Urinary bladder (tissue), 4 donors: ENCODE measurements at places on chromosomes 13 and 19. TPM values are rescaled to one million over a fixed set of nuclear protein-coding genes. Genes with fewer than 3 reads are reported as not detected.

DNA sequence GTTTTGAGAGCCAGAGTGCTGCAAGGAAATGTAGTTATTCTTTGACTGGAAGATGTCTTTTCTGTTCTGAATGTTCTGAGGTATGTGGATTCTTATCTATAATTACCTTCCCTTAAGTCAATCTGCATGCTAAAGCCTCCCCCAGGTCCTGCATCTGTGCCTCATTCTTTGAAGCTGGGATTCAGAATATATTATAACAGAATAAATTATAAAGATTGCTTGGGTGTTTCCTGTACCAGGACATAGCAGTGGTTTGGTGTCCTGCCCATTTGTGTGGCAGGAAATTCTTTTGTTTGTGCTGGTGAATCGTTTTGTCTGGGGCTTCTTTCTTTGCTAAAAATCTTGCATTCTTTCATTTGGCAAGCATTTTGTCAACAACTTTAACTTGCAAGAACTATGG lies 60.2 kb downstream of the ITGBL1 start:
- DNase-seq: no peak

- no peak for DNase-seq
Measured at GRCh38 chr19:3979289-3979673, 6.0 kb downstream of the EEF2 start.

- no peak for DNase-seq
Measured at GRCh38 chr19:48452289-48453190, 2.8 kb upstream of the KCNJ14 start.

DNA sequence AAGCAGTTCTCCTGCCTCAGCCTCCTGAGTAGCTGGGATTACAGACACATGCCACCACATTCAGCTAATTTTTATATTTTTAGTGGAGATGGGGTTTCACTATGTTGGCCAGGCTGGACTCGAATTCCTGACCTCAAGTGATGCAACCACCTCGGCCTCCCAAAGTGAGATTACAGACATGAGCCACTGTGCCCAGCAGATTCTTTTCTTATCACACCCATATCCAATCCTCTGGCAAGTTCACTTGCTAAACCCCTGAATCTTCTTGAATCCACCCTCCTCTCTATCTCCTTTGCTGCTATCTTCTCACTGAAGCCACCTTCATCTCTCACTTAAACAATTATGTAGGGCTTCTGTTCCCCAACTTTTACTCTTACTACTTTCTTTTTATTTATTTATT lies 17.5 kb downstream of the TMEM143 start:
- no peak for DNase-seq

GRCh38 chr19:52237771-52238400 lies 31.5 kb upstream of the ZNF766 start:
- DNase-seq: peak; percentile 47

DNA sequence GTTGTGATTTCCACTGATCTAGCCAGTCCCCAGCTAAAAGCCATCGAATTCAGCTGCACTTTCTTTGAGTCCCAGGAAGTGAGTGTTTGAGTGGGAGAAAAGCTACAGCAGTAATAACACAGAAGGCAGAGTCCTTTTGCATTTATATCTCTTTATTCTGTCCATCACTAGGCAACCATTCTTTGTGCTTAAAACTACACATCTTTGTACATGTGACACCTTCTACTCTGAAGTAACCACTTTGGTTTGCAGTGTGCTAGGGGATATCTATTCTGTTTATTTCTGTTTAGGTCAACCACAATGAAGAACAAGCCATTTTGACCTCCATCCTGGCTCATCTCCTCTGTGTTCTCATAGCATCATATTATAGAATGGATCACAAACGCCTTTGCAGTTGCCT lies 226.0 kb upstream of the SERP2 start:
- no peak for DNase-seq

GRCh38 chr19:57947088-57947418 lies 453 bp downstream of the ZNF256 start:
- no peak for DNase-seq

GRCh38 chr13:27774169-27774568 lies 18.1 kb upstream of the GSX1 start:
- no peak for DNase-seq

DNA sequence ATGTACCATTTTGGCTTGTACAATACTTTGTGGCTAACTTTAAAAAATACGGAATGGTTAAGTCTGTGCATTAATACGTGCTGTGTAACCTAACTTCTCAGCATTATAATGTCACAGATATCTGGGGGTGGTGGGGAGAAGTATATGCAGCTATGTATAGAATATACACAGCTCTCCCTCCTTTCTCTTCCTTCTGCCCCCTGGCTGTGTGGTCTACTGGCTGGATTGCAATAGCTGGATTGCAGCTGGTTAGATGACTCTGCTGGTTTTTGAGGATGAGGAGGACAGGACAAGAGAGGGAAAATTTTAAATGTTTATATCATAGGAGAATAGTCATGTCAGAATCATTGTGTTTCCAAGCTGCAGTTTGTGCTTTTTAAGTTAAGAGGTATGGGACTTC lies 9.7 kb downstream of the RNASEH2B start:
- no peak for DNase-seq

- no peak for DNase-seq
Measured at GRCh38 chr13:50735071-50735470, 108.4 kb downstream of the DLEU7 start.

GRCh38 chr13:81480634-81481033 lies 1139.7 kb upstream of the SPRY2 start:
- no peak for DNase-seq

DNA sequence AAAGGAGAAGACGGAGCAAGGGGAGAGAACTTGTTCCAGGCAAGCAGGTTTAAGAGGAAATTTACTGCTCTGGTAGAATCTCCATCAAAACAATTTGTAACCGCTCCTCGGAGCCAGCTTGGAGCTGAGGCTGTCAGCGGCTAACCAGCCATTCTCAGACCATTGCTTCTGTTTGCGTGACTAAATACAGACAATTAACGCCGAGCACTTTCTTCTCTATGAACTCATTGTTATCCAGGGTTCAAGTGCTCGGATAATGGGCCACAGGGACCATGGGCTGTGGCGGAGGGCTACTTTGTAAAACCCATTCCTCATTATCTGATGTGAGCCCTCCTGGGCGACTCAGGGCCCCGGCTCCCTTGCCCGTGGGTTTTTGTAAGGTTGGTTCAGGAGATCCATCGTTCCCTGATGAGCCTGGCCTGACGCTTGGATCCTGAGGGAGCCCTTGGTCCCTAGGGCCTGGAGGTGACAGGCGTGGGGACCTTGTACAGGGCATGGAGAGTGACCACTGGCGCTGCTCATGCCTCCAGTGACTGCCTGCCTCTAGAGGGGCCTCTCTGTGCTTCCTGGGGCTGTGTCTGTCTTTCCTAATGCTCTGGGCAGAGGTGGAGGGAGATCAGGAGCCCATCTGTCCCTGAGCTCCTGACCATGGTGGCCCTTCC lies 61.5 kb upstream of the ZNF536 start:
- DNase-seq: no peak

Gene DMPK
- total RNA-seq: 49.4 TPM

Gene CFAP97D2
- total RNA-seq: not detected

Gene ZNF844
- 24.7 TPM for total RNA-seq

Gene RFPL4AL1
- not detected for total RNA-seq

Gene DCT
- total RNA-seq: 0.21 TPM

Gene C19orf53
- 22.6 TPM for total RNA-seq
